ENCODE measurements at places on chromosomes 1 and 21. TPM values are rescaled to one million over a fixed set of nuclear protein-coding genes. Genes with fewer than 3 reads are reported as not detected.

- no peak for DNase-seq
Observed at GRCh38 chr1:154404511-154404931, 622 bp upstream of the IL6R start.

Gene LCE2C
- total RNA-seq = not detected

GRCh38 chr1:4650481-4650880, 3.9 kb upstream of the AJAP1 start:
- DNase-seq = no peak

DNA sequence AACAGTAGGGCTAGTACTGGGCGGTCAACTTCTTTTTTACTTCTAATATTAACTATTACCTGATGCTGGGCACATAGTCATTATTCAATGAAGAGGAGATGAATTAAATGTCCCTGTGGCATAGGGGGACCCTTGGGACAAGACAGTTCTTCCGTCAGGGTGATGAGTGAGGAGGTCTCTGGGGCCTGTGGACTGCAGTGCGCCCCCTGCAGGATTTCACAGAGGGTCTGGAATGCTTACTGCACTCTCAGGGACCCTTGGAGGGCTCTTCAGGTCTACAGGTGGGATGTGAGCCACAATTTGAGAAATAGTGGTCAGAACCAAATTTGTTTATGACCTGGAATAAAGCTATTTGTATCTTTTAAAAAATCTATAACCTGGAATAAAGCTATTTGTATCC, 149.4 kb downstream of the FAM78B start:
- no peak for DNase-seq

DNA sequence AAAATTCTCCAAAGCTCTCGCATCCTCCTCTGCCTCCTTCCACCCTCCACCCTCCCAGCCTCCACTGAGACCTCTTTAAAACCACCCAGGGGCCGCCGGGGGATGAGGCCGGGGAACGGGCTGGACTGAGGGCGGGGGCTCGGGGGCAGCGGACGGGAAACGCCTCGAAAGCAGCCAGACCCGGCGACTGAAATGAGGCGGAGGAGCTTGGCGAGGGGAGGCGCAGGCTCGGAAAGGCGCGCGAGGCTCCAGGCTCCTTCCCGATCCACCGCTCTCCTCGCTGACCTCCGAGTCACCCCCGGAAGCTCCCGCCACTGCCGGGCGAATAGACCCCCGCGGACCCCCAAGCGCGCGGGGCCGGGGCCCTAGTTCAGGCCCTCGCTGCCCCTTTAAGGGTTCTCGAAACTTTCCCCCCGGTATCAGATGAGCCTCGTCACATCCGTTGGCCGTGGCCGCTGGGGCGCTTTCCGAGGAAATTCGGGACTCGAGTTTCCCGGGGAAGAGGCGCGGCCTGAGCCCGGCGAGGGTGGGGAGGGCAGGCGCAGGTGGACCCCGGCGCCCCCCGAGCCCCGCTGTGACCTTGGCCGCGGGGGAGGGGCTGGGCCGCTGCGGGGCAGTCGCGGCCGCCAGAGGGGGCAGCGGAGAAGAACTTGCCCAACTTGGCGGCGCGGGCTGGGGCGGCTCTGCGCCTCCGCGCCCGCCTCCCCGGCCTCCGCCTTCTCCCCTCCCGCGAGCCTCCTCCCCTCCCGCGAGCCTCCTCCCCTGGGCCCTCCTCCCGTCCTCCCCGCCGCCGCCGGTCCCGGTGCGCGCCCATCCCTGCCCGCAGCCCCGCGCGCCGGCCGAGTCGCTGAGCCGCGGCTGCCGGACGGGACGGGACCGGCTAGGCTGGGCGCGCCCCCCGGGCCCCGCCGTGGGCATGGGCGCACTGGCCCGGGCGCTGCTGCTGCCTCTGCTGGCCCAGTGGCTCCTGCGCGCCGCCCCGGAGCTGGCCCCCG, at the start of gene BACE2:
Gene BACE2 (plus strand): TSS at position 813 of the 995 bp plus-strand sequence. CDS start 104 bp downstream, at position 917.
- DNase-seq = peak; percentile 70

- DNase-seq = no peak
Observed at GRCh38 chr1:221067721-221068120, 188.5 kb downstream of the HLX start.

GRCh38 chr21:16028941-16029464, 299.2 kb downstream of the USP25 start:
- no peak for DNase-seq

Gene TMIGD3
- total RNA-seq = not detected

- DNase-seq = peak; percentile 46
Observed at GRCh38 chr1:185972096-185972850, 238.1 kb downstream of the HMCN1 start.

Gene LPAR3
- total RNA-seq = 3.6 TPM

Gene RBM11
- total RNA-seq = not detected

DNA sequence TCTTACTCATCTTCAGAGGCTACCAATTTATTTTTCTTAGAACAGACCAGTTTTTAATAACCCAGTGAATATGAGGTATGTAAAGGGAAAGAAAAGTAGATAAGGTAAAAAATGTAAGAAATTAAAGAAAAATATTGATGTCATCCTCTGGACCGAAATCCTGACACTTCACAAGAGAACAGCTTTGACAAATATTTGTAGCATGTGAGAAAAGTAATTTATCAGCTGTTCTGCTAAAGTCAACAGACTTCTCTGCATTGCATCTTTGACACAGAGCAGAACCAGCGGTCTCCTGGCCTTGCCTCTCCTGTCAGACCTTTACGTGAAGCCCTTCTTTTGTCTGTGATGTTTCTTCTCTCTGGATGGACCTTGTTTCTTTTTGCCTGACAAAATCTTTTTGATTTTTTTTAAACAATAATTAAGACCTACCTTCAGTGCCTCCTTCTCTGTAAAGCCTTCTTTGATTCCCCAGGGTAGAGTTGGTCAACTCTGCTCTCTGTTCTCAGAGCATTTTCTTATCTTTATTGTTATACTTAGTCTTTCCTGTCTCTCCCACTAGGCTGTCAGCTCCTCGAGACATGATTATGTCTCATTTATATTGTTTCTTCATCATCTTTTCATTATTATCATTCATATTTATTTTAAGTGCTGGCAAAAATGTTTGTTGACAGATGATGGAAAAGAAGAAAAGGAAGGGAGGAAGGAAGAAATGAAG, 35.4 kb downstream of the RGS4 start:
- peak; percentile 67 for DNase-seq

DNA sequence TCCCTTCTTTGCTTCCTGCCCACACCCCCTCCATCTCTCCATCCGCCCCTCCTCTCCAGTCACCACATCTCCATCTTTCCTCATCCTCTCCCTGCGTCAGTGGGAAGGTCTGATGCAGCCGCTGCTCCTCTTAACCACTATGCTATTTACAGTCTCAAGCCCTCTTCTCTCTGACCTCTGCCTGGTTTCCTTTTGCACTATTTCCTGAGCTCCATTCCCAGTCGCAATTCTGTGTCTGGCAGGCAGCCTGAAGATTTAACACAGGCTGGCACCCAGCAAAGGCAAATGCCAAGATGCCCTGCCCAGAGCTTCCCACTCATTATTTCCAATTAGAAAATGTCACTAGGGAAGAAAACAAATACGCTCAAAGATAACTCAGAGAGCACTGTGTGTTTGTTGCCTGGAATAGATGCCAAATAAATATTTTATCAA, 89.6 kb upstream of the LPGAT1 start:
- peak; percentile 83 for DNase-seq

DNA sequence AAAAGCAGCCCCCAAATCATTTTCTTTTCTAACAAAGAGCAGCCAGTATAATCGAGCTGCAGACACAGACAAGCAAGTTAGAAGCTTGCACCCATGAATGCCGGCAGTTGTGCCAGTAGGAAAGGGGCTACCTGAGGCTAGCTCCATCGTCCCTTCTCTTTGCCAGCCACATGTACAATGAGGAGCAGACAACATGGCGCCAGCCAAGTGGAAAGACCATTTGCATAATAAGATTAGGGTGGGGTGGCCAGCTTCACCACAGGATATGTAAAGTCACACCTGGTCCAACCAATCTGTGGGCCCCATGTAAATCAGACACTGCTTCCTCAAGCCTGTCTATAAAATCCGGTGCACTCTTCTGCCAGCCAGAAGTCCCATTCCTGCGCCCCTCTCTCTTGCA, 103.7 kb downstream of the CCDC185 start:
- no peak for DNase-seq

DNA sequence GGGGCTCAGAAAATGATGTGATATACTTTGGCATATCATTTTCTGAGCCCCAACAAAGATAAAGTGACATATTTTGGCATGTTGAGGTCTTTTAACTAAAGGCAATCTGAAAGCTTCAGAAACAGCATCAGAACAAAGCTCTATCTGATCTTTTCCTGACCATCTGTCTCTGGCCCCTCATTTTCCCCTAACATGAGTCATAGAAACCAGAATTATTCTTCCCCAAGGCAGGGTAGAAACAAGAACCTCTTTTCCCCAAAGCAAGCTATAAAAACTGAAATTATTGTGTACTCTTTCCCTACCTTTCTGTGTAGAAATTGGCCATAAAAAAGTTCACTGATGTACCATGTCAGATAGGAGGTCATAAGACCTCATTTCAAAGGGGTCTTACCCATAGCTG, 48.7 kb upstream of the PLA2G4A start:
- DNase-seq = no peak

GRCh38 chr1:45687754-45688740, at the start of gene TMEM69:
Gene TMEM69, plus strand, starts transcription at chr1:45688181. Its CDS starts 2,888 bp downstream, at chr1:45691069.
- peak; percentile 96 for DNase-seq

- no peak for DNase-seq
Observed at GRCh38 chr1:248782416-248783141, 27.0 kb upstream of the LYPD8 start.

DNA sequence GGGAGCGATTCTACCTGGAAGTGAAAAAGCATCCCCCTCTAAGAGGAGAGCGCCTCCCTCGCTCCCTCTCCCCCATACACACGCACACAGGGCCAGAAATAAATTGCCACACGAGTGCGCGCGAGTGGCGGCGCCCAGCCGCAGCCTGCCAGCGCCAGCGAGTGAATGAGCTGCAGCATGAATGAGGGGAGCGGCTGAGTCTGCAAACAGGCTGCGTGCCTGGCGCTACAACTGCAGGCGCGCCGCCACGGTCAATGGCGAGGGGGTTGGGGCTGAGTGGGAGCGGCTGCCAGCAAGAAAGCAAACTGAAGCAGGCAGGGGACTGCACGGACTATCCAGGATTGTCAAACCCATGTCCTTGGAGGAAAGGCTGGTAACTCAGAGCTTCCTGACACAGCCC, 2.2 kb downstream of the CAMK1G start:
- peak; percentile 53 for DNase-seq

DNA sequence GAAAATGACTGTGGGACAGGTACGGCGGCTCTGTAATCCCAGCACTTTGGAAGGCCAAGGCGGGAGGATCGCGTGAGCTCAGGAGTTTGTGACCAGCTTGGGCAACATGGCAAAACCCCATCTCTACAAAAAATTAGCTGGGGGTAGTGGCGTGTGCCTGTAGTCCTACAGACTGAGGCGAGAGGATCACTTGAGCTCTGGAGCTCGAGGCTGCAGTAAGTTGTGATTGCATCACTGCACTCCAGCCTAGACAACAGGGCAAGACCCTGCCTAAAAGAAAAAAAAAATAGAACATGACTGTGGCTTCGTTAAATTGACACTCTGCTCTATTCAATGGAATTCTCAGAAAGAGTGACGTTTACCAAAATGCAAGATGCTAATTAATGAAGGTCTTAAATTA, 3.9 kb upstream of the DBT start:
- DNase-seq = no peak

DNA sequence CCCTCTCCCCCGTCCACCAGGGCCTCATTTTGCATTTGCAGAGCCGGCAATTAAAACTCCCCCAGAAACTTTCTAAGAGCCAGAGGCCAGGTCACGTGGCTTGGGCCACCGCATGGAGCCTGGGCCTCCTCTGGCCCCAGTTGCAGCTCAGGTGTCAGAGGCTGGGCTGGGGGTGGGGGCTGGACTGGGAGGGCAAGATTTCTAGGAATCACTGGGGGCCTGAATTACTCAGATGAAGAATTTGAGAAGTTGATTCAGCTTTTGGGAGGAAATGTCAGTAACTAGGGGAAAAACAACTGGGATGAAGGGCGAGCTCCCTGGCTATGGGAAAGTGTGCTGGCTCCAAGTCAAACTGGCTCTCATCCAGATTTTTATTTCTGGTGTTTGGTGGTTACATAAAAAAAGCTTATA, 151.0 kb downstream of the CDC7 start:
- peak; percentile 92 for DNase-seq

DNA sequence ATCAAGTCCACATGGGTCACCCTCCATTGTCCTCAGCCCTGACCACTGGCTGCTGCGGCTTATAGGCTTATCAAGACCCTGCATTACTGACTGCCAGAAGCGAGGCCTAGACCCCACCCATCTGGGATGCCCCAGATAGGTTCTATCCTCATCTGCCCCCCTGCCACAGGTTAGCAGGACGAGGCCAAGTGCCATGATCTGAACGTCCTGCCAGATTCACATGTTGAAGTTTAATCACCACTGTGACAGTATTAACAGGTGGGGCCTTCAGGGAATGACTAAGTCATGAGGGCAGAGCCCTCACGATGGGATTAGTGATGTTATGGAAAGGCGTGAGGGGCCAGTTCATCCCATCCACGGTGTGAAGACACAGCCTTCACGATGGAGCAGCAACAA, 6.2 kb upstream of the CPLANE2 start:
- DNase-seq = no peak

DNA sequence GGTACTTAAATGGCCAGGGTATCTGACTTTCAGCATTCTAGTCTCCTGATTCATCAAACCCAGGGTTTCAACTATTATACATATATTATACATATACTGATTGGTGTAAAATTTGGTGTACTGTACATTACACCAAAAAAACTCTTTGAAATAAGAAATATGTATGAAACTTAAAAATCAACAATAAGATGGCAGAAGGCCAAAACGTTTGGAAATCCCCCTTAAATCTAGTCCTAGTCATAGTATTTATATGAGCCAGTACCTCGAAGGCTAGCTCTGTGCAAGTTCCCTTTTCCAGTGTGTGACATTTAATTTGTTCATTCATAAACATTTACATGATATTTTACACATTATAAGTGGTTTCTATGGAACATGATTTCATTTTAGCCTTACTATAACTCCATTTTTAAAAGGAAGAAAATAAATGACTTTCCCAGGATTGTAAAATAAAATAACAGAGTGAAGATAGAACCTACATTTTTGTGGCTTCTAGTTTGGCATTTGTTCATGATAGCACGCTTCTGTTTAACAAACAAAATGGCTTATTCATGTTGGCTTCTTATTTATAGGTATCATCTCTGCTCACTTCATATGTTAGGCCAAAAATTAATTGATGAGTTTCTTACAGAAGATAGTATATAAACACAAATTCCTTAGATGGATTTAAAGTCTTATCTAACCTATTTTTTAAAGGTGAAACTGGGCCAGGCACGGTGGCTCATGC, 18.8 kb upstream of the ZNF281 start:
- peak; percentile 78 for DNase-seq

Measured in fibroblast of the aortic adventitia (primary cell).